MM.1S (cell line): ENCODE measurements at places on chromosomes 3 and 15.
A peak's percentile ranks its signal among the peaks of the same experiment; 100 is the strongest.

- H3K4me1 ChIP-seq = peaks cover 1% of the 10 kb centered on the region
- DNase-seq = no peak
- H3K27ac ChIP-seq = no peak overlapping the region
- no peak overlapping the region for H3K4me3 ChIP-seq
Measured at GRCh38 chr3:186165331-186165730, 56.4 kb upstream of the ETV5 start.

DNA sequence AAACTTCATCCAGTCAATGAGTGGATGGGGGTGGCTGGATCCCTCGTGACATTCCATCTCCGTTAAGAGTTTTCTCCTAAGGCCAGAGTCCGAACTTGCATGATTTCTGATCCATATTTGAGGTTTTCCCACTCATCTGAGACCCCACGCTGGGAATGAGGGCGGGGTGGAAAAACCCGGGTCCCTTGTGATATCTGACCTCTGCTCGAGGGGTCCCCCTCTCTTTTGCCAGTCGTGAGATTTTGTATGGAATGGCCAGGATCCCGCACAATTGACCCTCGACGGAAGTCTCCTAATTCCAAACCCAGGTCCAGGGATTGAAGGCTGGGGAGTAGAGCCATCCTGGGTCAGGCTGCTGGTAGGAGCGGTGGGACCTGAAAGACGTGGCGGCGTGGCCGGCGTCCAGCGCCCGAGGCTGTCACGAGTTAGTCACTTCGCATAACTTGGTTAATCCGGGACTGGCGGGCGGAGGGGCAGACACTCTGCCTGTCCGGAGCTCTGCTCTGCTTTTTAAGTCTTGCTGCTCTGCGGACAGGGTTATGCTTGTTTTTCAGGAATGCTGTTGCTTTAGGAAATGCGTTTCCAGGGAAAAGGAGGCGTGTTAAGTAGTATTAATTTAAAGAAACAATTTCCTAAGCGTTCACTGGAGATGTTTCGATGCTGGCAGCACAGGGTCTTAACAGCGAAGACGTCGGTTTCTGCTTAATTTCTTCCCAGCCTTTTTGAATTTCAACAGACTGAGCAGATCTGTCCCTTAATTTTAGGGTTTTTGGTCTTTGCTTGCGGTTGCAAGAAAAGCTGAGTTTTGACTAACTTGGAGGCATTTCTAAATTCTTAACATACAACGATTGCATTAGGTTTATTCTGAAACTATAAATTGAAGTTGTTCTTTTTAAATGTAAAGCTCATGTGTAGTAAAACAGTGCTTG, 69.7 kb upstream of the LRRFIP2 start:
- DNase-seq = peak; percentile 43
- H3K36me3 ChIP-seq = no peaks in the 10 kb centered on the region
- H3K4me3 ChIP-seq = peak overlapping the region; percentile 81

- DNase-seq = no peak
- no peaks in the 10 kb centered on the region for H3K27me3 ChIP-seq
- no peak overlapping the region for H3K4me3 ChIP-seq
- H3K27ac ChIP-seq = no peak overlapping the region
- no peaks in the 10 kb centered on the region for H3K4me1 ChIP-seq
Measured at GRCh38 chr15:83283138-83283812, 1.2 kb downstream of the BNC1 start.

- no peaks in the 10 kb centered on the region for H3K36me3 ChIP-seq
- H3K27me3 ChIP-seq = no peaks in the 10 kb centered on the region
- no peak overlapping the region for H3K27ac ChIP-seq
- no peak overlapping the region for H3K4me3 ChIP-seq
- H3K4me1 ChIP-seq = no peaks in the 10 kb centered on the region
- no peak for DNase-seq
Measured at GRCh38 chr15:41836073-41836472, 2.6 kb upstream of the PLA2G4B start.

GRCh38 chr3:195872800-195873199, 35.6 kb downstream of the TNK2 start:
- DNase-seq = no peak
- no peaks in the 10 kb centered on the region for H3K27me3 ChIP-seq
- no peak overlapping the region for H3K27ac ChIP-seq

DNA sequence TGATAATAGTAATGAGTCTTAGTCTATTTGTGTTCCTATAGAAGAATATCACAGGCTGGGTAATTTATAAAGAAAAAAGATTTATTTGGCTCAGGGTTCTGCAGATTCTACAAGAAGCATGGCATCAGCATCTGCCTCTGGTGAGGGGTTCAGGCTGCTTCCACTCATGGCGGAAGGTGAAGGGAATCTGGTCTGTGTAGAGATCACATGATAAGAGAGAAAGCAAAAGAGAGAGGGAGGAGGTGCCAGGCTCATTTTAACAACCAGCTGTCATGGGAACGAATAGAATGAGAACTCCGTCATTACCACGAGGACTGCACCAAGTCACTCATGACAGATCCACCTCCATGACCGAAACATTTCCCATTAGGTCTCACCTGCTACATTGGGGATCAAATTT, 664.0 kb upstream of the SGO1 start:
- no peaks in the 10 kb centered on the region for H3K27me3 ChIP-seq
- no peak overlapping the region for H3K27ac ChIP-seq
- DNase-seq = no peak
- H3K36me3 ChIP-seq = no peaks in the 10 kb centered on the region

- H3K27me3 ChIP-seq = no peaks in the 10 kb centered on the region
- H3K27ac ChIP-seq = no peak overlapping the region
- H3K36me3 ChIP-seq = no peaks in the 10 kb centered on the region
Measured at GRCh38 chr3:55611121-55611520, 124.0 kb upstream of the WNT5A start.

DNA sequence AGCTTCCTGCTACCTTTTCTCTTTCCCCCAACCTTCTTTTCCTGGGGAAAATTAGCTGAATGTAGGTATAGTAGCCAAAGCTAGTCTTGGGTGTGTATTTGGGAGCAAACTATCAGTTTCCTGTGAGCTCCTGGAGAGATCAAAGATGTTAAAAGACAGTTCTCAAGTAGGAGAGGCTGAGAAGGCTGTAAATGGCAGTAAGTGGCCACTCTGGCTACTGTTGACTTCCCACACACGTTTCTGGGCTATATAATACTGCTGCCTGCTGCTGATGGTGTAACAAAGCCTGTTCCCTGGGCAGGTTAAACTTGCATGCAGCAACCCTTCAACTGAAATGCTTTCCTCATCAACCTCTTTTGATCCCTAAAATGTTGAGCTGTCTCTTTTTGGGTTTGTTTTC, 27.6 kb downstream of the ARID3B start:
- no peaks in the 10 kb centered on the region for H3K27me3 ChIP-seq
- DNase-seq = no peak
- H3K4me3 ChIP-seq = no peak overlapping the region
- H3K27ac ChIP-seq = no peak overlapping the region
- peaks cover 18% of the 10 kb centered on the region; the same call in 1 of the 2 replicates for H3K36me3 ChIP-seq
- H3K4me1 ChIP-seq = no peaks in the 10 kb centered on the region

GRCh38 chr3:65730449-65730848, 308.3 kb downstream of the MAGI1 start:
- H3K36me3 ChIP-seq = no peaks in the 10 kb centered on the region
- H3K27ac ChIP-seq = no peak overlapping the region

DNA sequence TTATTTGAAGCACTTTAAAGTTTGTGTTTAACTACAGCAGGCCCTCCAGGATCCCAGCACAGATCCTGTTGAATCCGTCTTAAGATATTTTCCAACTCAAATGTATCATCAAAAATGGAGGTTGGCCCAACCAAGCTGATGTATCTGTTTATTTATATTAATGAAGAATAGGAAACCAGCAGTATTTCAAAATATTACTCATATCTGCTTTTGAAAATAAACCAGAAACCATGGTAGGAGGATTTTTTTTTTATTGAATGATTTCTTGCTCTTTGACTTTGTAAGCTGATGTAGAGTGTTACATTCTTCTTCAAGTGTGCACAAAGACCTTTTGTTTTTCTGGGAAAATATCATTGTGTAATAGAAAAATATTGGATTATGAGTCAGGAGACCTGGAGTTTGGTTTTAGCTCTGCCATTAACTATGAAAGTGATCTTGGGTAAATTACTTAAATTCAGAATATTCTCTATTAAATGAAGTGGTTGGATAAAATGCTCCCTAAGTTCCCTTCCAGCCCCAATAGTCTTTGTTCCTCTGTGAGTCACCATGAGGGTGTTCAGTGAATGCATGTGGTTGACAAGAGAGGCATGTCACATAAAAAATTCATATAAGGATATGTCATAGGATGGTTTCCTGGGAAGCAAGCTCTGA, 221.3 kb upstream of the GAP43 start:
- DNase-seq = no peak
- no peak overlapping the region for H3K27ac ChIP-seq
- no peak overlapping the region for H3K4me3 ChIP-seq
- H3K36me3 ChIP-seq = no peaks in the 10 kb centered on the region

DNA sequence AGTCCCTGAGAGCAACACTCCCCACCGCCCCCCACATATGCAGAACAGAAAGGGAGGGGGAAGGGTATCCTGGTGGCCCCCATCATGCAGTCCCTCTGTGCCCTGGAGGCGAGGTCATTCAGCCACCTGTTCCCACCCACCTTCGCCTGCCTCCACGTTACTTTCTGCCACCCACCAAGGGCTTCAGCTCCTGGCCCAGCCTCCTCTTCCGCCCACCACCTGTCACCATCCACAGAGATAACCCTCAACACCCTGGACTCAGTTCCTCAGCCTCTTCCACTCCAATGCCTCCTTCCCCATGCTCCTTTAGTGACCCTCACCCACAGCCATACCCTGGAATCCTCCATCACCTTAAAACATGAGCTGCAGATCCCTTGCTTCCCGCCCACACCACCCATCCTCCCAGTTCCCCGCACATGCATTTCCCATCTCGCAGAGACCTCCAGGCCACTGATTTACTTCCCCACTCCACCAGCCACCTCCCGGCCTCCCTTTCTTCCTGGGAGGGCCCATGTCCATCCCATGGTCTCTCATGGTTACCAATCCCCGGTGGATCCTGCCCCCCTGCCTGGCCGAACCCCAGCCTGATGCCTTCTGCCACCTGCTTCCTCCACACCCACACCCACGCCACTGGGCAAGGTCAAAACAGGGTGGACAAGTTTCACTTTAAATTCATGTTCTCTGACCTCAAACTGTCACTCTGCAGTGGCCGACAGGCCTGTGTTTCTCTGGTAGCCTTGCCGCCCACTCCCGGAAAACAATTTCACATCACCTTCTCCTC, 18.2 kb downstream of the HOMER2 start:
- no peaks in the 10 kb centered on the region for H3K4me1 ChIP-seq
- H3K27me3 ChIP-seq = no peaks in the 10 kb centered on the region
- no peak for DNase-seq
- H3K36me3 ChIP-seq = no peaks in the 10 kb centered on the region

DNA sequence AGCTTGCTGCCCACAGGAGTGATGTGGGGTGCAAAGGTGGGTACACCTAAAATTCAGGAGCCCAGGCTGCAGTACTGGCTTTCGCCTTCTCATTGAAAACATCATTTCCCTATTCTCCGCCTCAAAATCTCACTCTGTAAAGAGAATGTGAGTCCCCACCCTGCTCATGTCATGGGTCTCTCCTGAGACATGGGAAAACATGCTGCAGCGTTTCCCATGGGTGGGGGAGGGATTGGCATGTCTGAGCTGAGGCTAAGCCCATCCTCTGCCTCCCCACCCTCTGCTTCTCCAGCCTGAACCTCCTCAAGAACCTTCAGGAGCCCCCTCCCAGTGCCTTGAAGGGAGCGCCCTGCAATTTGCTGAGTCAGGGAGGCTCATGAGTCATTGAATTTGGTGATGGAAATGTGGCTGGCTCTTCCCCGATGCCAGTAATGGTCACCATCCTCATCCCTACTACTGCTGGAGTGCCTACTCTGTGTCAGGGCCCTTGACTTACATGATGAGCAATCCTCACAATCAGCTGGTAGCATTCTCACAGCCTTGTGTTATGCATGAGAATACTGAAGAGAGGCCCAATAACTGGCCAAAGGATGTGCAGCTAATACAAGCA, 28.8 kb downstream of the WNT5A start:
- H3K27ac ChIP-seq = no peak overlapping the region
- H3K27me3 ChIP-seq = no peaks in the 10 kb centered on the region
- peaks cover 7% of the 10 kb centered on the region; the same call in 1 of the 2 replicates for H3K4me1 ChIP-seq
- no peaks in the 10 kb centered on the region for H3K36me3 ChIP-seq
- H3K4me3 ChIP-seq = no peak overlapping the region
- no peak for DNase-seq

DNA sequence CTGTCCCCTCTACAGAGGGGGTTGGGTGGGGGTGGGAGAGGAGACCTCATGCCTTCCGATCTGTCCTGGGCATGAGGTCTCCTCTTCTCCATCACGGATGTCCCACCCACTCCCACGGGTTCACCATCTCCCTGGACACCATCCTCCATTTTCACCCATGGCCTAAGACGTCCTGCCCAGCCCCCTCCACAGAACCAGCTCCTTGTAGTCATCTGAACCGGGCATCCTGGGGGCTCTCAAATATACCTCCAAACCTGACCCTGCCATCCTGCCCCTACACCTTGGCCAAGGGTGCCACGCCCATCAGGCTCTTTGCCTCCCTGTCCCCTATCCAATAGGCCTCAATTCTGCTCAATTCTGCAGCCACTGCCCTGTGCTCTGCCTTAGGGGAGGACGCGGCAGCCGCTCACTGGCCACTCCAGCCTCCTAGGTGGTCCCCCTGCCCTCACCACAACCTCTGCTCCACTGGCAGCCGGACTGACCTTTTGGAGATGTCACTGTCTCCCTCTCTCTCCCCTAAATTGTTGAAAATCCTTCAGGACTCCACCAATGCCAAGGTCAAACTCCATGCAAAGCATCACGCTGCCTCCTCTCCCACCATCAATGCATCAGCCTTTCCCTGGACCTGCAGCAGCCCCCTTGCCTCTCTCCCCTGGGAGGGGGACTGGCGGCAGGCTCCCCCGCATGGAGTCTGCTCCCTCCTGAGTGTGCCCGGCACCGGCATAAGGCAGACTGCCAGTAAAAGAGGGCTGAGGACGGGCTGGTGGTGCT, 9.4 kb upstream of the ANPEP start:
- H3K27me3 ChIP-seq = no peaks in the 10 kb centered on the region
- DNase-seq = no peak
- no peak overlapping the region for H3K27ac ChIP-seq
- H3K4me1 ChIP-seq = no peaks in the 10 kb centered on the region
- H3K36me3 ChIP-seq = no peaks in the 10 kb centered on the region
